ENCODE measurements at places on chromosomes 3 and 15.

- no peak for DNase-seq
Observed at GRCh38 chr3:79378064-79378463, 389.7 kb downstream of the ROBO1 start.

DNA sequence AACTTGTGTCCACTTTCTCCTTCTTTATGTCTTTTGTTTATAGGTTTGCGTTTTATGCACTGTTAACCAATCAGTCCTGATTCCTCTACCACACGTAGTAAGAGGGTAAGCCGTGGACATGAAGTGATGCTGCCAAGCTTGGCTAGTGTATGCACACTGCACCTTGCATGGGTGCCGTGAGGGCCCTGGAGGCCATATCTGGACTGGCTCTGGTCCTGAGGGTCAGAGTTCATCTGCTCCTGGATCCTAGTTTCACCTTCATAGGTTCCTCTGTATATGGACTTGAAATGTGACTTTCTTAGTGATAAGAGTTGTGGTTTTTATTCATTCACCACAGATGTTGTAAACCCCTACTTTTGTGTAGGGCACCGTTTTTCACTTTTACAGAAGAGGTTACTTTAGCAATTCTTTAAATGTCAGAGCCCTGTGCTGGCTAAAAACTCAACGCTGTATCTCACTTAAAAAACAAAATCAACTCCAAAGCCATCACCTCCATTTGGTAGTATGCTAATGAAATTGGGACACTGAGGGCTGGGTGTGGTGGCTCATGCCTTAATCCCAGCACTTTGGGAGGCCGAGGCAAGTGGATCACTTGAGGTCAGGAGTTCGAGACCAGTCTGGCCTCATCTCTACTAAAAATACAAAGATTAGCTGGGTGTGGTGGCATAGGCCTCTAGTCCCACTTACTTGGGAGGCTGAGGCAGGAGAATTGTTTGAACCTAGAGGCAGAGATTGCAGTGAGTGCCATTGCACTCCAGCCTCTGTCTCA is 22.9 kb downstream of the SIAH2 start:
- peak; percentile 57 for DNase-seq

DNA sequence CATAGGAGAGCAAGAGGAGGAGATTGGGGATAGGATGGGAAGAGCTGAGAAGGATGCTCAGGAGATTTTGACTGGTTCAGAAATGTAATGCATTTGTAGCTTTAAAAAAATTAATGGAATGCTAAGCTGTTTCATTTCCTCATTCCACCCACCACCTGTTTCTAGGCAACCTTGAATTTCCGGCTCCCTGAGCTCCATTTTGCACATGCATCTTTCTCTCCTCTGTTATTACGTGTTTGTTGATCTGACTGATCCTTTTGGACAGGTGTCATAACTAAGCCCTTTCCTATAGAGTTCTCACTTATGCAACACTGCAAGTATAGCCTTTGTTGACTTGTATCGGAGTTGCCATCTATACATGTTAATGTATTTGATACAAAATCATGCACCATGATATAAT is 4.3 kb downstream of the TMPRSS7 start:
- DNase-seq: no peak

DNA sequence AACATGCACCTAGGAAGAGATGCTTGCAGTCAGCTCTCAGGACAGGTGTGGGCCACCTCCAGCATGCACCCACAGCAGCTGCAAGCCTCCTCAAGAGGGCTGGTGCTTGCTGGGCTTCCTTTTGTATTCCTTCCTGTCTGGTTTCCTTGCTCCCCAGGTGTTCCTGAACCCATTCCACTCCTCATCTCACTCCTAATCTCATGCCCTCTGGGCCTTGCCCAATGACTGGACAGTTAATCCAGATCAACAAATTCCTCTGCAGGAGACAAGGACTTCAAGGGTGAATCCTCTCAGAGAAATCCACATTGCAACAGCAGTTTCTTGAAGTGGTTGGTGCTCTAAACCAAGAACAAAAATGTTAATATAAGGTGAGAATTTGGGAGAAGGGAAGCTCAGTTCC is 30.7 kb downstream of the RASGRP1 start:
- DNase-seq: no peak

DNA sequence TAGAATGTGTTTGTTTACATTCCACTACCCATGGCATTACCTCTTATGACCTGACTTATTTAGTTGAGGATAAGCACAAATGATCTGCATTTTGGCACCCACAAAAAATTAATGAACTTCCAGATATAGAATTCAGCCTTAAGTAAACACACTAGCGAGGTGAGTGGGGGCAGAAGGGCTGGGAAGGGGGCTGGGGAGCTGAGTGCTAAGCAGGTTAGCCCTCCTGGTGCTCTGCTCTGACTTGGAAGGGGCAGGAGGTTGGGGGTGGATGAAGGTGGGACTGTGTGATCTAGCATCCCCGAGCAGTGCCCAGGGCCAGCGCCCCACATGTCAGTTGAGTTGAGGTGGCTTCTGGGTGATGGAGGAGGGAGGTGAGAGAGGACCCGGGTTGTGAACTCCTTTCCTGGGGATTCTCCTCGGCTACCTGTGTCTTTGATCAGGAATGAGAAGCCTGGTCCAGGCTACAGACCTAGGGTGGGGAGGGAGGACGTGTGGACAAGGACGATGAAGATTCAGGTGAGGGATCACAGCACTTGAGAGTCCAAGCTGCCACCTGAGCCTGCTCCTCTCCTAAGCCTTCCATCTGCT is 178.6 kb upstream of the SMAD3 start:
- DNase-seq: no peak

- DNase-seq: no peak
Observed at GRCh38 chr15:85386261-85386660, 5.9 kb downstream of the AKAP13 start.

- DNase-seq: no peak
Observed at GRCh38 chr15:99406716-99407487, 155.6 kb downstream of the LRRC28 start.

GRCh38 chr15:68423359-68424296 is 8.3 kb downstream of the ITGA11 start:
- no peak for DNase-seq

DNA sequence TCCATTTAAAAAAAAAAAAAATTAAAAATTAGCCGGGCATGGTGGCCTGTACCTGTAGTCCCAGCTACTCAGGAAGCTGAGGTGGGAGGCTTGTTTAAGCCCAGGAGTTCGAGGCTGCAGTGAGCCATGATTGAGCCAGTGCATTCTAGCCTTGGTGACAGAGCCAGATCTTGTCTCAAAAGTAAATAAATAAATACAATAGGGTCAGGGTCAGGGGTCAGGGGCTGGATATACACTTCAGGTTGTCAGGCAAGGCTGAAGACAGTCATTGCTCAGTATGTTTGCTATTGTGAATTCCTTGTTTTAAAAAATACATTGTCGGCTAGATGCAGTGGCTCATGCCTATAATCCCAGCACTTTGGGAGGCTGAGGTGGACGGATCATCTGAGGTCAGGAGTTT is 8.1 kb upstream of the TKT start:
- no peak for DNase-seq

DNA sequence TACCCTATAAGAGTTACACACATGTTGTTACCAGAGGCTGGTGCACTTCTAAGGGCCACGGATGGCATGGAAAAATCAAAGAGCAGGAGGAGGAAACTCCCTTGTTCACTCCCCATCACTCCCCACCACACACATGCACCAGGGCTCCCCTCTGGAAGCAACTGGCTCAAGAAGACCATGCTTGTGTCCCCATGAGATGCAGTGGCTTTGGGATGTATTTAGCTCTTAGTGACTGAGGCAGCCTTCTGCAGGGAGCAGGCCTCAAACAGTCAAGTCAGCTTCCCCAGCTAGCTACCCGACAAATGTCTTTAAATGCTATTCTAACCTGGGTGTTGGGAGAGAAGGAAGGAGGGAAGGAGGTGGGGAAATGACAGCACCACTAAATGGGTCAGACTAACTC is 32.9 kb upstream of the RAD18 start:
- DNase-seq: no peak

DNA sequence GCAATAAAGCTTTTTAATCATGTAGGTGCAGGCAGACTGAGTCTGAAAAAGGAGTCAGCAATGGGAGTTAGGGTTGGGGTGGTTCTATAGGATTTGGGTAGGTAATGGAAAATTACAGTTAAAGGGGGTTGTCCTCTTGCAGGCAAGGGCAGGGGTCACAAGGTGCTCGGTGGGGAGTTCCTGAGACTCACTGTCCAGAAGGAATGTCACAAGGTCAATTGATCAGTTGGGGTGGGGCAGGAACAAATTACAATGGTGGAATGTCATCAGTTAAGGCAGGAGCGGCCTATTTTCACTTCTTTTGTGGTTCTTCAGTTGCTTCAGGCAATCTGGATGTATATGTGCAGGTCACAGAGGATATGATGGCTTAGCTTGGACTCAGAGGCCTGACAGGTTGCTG is 13.9 kb downstream of the CCR5AS start:
- no peak for DNase-seq

DNA sequence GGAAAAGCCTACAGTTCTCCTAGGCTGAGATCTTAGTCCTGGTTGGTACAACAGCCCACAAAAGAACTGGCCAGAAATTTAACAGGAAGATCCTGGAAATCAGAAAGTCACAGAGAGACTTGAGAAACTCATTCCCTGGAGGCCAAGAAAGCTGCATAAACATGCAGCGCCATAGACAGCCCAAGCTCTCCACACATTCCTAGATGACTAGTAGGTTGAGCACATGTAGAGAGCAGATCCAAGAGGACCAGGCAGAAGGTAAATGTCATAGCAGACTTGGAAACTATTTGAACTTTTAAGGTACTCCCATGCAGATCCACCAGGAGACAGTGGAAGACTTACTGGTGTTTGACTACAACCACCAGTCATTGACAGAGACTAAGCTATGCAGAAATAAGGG is 18.4 kb downstream of the KBTBD12 start:
- DNase-seq: no peak

GRCh38 chr3:98964784-98965183 is 63.3 kb upstream of the DCBLD2 start:
- DNase-seq: no peak

DNA sequence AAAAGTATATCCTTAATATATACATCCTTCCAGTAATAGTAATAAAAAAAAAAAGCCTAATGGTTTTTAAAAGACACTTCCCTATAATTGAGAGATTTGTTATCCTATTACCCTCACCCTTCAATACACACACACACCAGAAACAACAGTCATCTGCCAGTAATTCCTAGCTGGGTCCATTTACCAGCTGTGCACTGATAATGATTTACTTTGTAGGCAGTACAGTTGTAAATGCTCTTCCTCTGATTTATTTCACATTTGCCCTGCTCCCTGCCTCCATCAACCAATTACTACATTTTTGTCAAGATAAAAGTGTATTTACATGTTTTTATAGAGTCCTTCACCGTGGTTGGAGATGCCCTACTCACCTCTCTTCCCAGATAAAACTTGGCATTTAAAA is 12.4 kb downstream of the TPM1 start:
- no peak for DNase-seq

DNA sequence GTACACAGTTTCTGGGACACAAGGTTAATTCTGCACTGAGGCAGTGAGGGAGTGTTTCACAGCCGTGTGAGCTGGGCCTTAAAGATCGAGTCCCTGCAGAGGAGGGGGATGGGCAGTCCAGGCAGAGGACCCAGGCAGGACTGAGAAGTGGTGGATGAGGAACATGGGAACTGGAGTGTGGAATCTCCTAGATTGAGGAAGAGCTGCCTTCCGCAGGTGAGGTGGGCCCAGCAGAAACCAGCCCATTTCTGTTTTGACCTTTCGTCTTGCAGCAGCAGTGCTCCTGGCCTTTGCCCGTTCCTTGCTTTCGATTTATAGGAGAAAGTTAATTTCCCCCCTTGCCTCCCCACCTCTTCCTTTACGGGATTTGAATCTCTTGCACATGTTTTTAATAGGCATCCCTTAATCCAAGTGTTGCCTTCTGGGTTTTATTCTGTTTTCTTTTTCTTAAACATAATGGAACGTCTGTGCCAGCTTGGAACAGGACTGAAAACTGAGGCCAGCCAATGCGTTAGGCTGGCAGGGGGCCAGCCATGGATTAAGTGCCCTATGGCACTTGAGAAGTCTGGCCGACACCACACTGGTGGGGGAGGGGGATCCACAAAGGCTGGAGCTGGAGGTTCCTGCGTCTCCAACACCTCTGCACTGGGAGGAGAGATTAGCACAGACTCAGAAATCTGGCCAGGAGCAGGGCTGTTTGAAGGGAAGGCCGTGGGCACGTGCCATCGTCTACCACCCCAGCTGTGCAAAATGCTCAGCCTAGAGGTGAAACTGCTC is 78.1 kb downstream of the AAGAB start:
- no peak for DNase-seq

Measured in activated CD4-positive, alpha-beta T cell treated with anti-CD3 and anti-CD28 coated beads, Interleukin-2, Interleukin-4, amounts not matched to agents 100 ng/mL and 50 ng/mL, durations not matched to agents 16 hours and 8 hours (primary cell).